ENCODE measurements at places on chromosomes 6 and 20. TPM values are rescaled to one million over a fixed set of nuclear protein-coding genes. Genes with fewer than 3 reads are reported as not detected.
A peak's percentile ranks its signal among the peaks of the same experiment; 100 is the strongest.

CD24 gene
- total RNA-seq: 0.77 TPM

TRDN gene
- total RNA-seq: not detected

GRCh38 chr20:56851552-56851951, 222.4 kb downstream of the TFAP2C start:
- no peaks in the 10 kb centered on the region for H3K36me3 ChIP-seq
- DNase-seq: no peak
- no peaks in the 10 kb centered on the region for H3K27me3 ChIP-seq
- no peak overlapping the region for H3K4me3 ChIP-seq

DNA sequence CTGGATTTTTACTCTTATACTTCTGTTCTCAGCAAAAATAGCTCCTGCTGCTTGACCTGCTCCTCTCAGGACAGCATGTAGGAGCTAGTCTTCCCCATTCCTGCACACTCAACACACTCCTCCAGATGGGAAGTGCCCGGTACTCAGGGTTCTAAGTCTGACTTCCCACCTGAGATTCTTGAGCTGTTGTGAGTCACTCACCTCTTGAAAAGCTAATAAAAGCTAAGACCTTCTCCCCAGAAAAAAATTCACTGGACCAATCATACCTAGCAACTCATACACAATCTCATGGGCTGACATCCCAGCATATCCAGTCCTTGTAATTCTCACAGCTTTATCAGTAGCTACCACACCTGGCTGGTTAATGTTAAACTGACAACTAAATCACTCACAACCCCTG, 53.5 kb downstream of the TRPC4AP start:
- no peak overlapping the region for H3K4me3 ChIP-seq
- no peak for DNase-seq
- peaks cover 42% of the 10 kb centered on the region for H3K36me3 ChIP-seq
- no peak overlapping the region for H3K27ac ChIP-seq

- H3K27ac ChIP-seq: no peak overlapping the region
- H3K4me3 ChIP-seq: no peak overlapping the region
- H3K4me1 ChIP-seq: no peaks in the 10 kb centered on the region
- no peaks in the 10 kb centered on the region for H3K36me3 ChIP-seq
These were observed 31.7 kb downstream of the THEMIS start for GRCh38 chr6:127869183-127869582.

SLC22A3 gene
- not detected for total RNA-seq

- no peaks in the 10 kb centered on the region for H3K27me3 ChIP-seq
- H3K36me3 ChIP-seq: no peaks in the 10 kb centered on the region
- H3K27ac ChIP-seq: no peak overlapping the region
- H3K4me3 ChIP-seq: no peak overlapping the region
- no peak for DNase-seq
- H3K4me1 ChIP-seq: no peaks in the 10 kb centered on the region
These were observed 314.0 kb downstream of the BMP7 start for GRCh38 chr20:56952258-56953047.

- no peaks in the 10 kb centered on the region for H3K27me3 ChIP-seq
- H3K36me3 ChIP-seq: no peaks in the 10 kb centered on the region
- peak; percentile 11 for DNase-seq
- H3K4me3 ChIP-seq: no peak overlapping the region
- H3K4me1 ChIP-seq: peaks cover 9% of the 10 kb centered on the region
These were observed 39.7 kb downstream of the THBS2 start for GRCh38 chr6:169213814-169214520.

DNA sequence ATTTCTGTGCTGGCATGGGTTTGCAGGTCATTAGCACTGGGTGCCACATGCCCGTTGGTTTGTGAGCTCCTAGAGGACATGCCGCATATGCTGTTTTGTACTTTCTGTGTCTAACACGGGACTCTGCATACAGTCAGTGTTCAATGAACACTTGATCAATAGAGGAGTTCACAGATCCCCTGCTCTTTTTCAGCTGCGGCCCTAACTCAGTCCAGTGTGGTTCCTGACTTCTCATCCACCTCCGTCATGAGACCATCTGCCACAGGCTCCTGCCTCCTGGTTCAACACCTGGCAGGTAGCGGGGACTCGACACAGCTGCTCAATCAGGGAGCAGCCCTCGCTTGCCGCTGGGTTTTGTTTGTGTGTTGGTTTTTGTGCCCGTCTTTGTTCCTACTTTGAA, 13.8 kb upstream of the BMP7 start:
- H3K36me3 ChIP-seq: no peaks in the 10 kb centered on the region

THBS2 gene
- total RNA-seq: not detected

GRCh38 chr6:42389736-42390135, 62.0 kb downstream of the TRERF1 start:
- peak overlapping the region; percentile 89 for H3K27ac ChIP-seq
- H3K27me3 ChIP-seq: no peaks in the 10 kb centered on the region
- DNase-seq: no peak

RAB32 gene
- total RNA-seq: 1.5 TPM

ZNF334 gene
- 0.59 TPM for total RNA-seq

- no peak for DNase-seq
- no peaks in the 10 kb centered on the region for H3K36me3 ChIP-seq
- H3K27ac ChIP-seq: no peak overlapping the region
- peaks cover 48% of the 10 kb centered on the region for H3K4me1 ChIP-seq
These were observed 2.0 kb downstream of the FOXC1 start for GRCh38 chr6:1611572-1612298.

- no peak overlapping the region for H3K27ac ChIP-seq
- no peak overlapping the region for H3K4me3 ChIP-seq
- DNase-seq: no peak
- peaks cover 10% of the 10 kb centered on the region for H3K4me1 ChIP-seq
- no peaks in the 10 kb centered on the region for H3K36me3 ChIP-seq
- H3K27me3 ChIP-seq: peaks cover 22% of the 10 kb centered on the region
These were observed 324 bp downstream of the JPH2 start for GRCh38 chr20:44186674-44187053.

DNA sequence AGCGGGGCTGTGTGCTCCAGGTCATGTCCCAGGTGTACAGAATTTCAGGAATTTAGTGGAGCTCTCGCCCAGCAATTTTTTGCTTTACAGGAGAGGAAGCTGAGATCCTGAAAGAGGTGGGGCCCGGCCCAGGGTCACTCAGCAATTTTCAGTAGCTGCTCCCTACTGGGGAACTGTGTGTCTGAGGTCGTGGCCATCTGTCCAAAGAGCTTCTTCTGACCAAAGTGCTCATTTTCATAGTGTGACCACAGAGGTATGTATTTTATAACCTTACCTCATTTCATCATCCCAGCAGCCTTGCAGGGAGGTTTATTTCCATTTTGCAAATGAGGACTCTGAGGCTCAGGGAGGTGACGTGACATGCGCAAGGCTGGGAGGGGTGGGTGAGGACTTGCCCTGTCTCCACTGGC, 46.3 kb downstream of the FAM209B start:
- no peak overlapping the region for H3K4me3 ChIP-seq
- H3K4me1 ChIP-seq: no peaks in the 10 kb centered on the region
- no peaks in the 10 kb centered on the region for H3K36me3 ChIP-seq
- H3K27ac ChIP-seq: no peak overlapping the region
- no peak for DNase-seq
- H3K27me3 ChIP-seq: no peaks in the 10 kb centered on the region

GRCh38 chr6:151054306-151054705, 185.5 kb upstream of the AKAP12 start:
- H3K36me3 ChIP-seq: no peaks in the 10 kb centered on the region
- DNase-seq: no peak
- no peaks in the 10 kb centered on the region for H3K4me1 ChIP-seq
- no peak overlapping the region for H3K27ac ChIP-seq

DNA sequence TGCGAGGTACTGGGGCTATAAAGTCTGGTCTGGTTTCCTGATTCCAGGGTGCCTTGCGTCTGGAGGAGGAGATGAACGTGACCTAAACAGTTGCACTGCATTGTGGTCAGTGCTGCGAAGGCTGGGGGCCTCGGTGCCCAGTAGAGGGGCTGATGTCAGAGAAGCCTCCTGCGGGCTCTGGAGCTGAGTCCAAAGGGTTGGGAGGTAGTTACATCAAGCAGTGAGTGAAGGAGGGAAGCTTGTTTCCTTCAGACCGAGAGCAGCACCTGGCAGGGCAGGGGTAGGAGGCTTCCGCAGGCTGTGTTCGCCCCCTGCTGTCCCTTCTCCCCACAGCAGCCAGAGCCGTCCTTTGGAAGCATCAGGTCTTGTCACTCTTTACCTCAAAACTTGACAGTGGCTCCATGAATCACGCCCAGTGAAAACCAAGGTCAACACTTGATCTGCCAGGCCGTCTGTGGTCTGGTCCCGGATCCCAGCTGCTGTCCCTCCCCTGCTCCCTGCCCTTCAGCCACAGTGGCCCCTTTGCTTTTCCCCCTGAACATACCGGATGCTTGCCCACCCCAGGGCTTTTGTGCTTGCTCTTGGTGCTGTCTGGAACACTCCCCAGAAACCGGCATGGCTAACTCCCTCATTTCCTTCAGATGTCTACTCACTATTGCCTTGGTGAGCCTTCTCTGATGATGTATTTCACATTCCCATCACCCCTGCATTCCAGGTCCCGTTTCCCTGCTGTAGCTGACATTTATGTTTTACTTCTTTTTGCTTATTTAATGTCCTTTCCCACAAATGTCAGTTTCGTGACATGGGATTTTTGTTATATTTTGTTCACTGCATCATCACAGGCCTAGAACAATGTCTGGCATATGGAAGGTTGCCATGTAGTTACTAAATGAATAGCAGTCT, 7.0 kb downstream of the DYNLRB1 start:
- DNase-seq: peak; percentile 73
- H3K36me3 ChIP-seq: peaks cover 37% of the 10 kb centered on the region
- no peak overlapping the region for H3K27ac ChIP-seq
- peaks cover 8% of the 10 kb centered on the region for H3K4me1 ChIP-seq

GSTA3 gene
- total RNA-seq: not detected

MUC21 gene
- not detected for total RNA-seq

GRCh38 chr6:53026526-53026925, 31.4 kb upstream of the GSTA4 start:
- no peaks in the 10 kb centered on the region for H3K4me1 ChIP-seq
- peaks cover 36% of the 10 kb centered on the region for H3K36me3 ChIP-seq
- no peak overlapping the region for H3K4me3 ChIP-seq

VSTM2L gene
- total RNA-seq: not detected

GRCh38 chr20:40980828-40981310, 47.8 kb upstream of the TOP1 start:
- DNase-seq: no peak
- H3K27me3 ChIP-seq: peaks cover 5% of the 10 kb centered on the region
- no peaks in the 10 kb centered on the region for H3K36me3 ChIP-seq
- no peak overlapping the region for H3K4me3 ChIP-seq
- H3K27ac ChIP-seq: no peak overlapping the region

FAM110A gene
- 25.1 TPM for total RNA-seq

GRCh38 chr6:99348288-99349170, 945 bp downstream of the FAXC start:
- H3K36me3 ChIP-seq: no peaks in the 10 kb centered on the region
- H3K4me1 ChIP-seq: no peaks in the 10 kb centered on the region
- no peak for DNase-seq
- peaks cover 20% of the 10 kb centered on the region for H3K27me3 ChIP-seq
- no peak overlapping the region for H3K4me3 ChIP-seq

GRCh38 chr6:6915813-6916547, 191.8 kb upstream of the RREB1 start:
- H3K4me1 ChIP-seq: peaks cover 4% of the 10 kb centered on the region
- no peaks in the 10 kb centered on the region for H3K36me3 ChIP-seq
- no peaks in the 10 kb centered on the region for H3K27me3 ChIP-seq

DNA sequence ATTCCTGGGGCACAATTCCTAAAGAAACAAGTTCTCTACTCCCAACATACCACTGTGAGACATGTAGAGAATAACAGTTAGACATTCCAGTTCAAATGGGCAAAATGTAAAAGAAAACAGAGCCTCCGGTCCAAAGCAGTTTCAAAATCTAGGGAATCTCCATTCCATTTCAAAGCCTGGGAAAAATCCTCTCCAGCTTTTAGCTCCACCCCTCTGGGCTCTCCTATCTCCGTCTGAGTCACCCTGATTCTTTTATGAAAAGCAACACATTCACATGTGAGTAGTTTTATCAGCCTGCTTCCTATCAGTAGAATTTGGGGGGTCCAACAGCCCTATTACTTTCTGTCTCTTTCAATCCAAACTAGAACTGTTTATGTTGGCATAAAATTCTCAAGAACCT, 3.7 kb downstream of the CSNK2A1 start:
- no peaks in the 10 kb centered on the region for H3K27me3 ChIP-seq
- no peak overlapping the region for H3K4me3 ChIP-seq
- H3K4me1 ChIP-seq: peaks cover 19% of the 10 kb centered on the region
- no peak overlapping the region for H3K27ac ChIP-seq
- no peak for DNase-seq

C6orf141 gene
- total RNA-seq: not detected

DNA sequence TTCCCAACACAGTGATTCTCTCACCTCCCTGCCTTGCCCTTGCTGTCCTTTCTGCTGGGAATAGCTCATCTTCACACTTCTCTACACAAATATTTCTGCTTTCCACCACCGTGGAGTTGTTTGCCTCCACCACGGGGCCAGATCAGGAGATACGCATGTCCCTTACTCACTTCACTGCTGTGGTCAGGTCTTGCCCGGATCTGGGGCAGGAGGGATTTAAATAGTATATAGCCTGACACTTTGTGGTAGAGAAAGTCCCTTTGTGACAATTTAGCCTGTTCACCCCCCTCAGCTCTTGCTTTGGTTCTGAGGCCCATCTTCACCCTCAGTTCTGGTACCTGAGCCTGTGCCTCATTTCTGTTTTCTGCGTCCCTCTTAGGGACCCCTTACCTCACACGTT, 92.6 kb upstream of the PREP start:
- no peak overlapping the region for H3K4me3 ChIP-seq
- no peaks in the 10 kb centered on the region for H3K36me3 ChIP-seq
- no peak overlapping the region for H3K27ac ChIP-seq

GRCh38 chr6:112574190-112574589, 227.1 kb downstream of the RFPL4B start:
- no peaks in the 10 kb centered on the region for H3K4me1 ChIP-seq
- DNase-seq: no peak
- no peaks in the 10 kb centered on the region for H3K27me3 ChIP-seq

DNA sequence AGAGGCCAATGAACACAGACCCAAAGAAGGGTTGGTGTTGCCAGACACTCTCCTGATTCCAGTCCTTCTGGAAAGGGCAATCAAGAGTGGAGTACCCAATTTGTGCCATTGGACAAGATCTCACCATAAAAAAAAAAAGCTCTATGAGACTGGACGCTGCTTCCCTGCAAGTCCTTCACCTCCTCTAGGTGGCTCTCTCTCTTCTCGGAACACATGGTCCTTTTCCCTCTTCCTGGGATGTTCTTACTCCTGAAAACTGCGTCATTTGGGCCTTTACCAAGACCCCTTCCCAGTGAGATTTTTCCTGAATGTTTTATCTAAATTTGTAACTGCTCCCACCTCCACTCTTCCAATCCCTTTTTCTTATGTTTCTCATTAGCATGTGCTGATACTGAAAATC, 280.8 kb downstream of the FOXA2 start:
- no peaks in the 10 kb centered on the region for H3K4me1 ChIP-seq
- H3K4me3 ChIP-seq: no peak overlapping the region
- H3K27me3 ChIP-seq: no peaks in the 10 kb centered on the region
- H3K27ac ChIP-seq: no peak overlapping the region
- H3K36me3 ChIP-seq: no peaks in the 10 kb centered on the region

DNA sequence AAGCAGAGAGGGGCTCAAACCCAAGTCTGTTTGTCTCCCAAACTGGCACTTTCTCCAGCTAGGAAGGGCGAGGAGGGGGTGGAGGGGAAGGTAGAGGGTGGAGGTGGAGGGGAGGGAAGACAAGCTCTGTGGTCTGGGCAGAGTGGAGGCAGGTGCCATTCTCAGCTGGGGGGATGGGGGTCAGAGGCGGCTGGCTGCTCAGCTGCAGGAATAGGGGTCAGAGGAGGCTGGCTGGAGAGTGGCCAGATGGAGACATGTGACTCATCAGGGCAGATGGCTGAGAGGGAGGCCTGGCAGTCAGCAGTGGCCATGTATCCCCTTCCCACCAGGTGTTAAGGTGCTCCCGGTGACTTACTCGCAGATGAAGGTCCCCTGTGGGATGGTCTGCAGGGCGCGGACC, 3.5 kb upstream of the SLC44A4 start:
- no peaks in the 10 kb centered on the region for H3K27me3 ChIP-seq
- no peak overlapping the region for H3K4me3 ChIP-seq
- no peaks in the 10 kb centered on the region for H3K4me1 ChIP-seq
- H3K27ac ChIP-seq: no peak overlapping the region
- no peak for DNase-seq

All from natural killer cell (primary cell).